ENCODE measurements at places on chromosomes 16 and 17.

DNA sequence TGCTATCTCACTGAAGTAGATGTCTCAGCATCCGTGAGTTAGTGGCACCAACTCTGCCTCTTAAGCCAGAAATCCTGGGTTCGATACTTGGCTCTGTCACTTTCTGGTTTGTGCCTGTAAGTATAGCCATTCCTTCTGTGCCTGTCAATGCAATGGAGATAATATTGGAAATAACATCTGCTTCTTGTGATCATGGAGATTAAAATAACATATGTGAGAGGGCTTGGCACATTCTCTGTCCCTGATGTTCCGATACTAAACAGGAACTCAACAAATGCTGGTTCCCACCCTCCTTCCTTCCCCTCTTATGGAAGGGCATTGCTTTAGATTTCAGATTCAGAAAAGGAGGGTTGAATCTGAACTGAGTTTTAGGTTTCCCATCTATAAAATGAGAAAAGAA lies 39.8 kb downstream of the TBX4 start:
- no peaks in the 10 kb centered on the region for H3K36me3 ChIP-seq
- peaks cover 2% of the 10 kb centered on the region for H3K4me1 ChIP-seq
- no peak overlapping the region for H3K27ac ChIP-seq
- H3K4me3 ChIP-seq: no peak overlapping the region
- no peak for DNase-seq
- peaks cover 27% of the 10 kb centered on the region for H3K27me3 ChIP-seq

DNA sequence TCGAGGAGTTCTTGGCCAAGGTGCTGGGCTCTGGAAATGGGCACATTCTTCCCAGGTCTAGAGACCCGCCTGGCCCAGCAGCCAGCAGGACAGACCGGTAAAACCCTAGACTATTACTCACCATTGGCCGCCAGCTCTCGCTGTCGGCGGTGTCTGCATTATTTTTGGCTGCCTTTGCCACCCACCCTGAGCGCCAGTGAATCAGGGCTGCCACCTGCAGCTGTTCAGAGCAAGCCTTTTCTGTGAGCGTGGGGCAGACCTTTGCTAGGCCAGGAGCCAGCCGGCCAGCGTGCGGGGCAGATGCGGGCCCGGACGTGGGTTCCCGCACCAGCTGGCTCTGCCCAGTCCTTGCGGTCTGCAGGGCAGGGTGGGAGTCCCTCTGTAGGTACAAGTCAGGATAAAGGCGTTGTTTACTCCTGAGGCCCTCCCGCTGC lies 15.8 kb upstream of the CLEC18A start:
- peaks cover 48% of the 10 kb centered on the region for H3K36me3 ChIP-seq
- H3K27ac ChIP-seq: no peak overlapping the region
- no peak for DNase-seq
- no peaks in the 10 kb centered on the region for H3K4me1 ChIP-seq

DNA sequence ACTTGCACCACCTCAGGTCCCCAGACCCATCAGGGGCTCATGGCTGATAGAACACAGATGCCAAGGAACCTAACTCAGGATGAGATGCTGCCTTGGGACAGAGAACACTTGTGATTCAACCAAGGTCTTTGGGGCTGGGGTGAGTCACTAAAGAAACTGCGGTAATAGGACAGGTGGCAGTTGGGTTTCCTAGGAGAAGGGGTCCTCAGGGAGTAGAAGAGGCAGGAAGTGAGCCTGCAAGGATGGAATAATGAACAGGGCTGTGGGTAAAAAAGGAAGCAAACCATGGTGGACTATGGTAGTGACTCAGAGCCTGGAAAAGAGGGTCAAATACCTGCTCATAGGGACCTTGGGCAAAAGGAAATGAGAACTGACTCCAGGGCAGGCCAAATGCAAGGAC lies 6.5 kb upstream of the PNPO start:
- peaks cover 14% of the 10 kb centered on the region for H3K36me3 ChIP-seq
- peak overlapping the region; percentile 75 for H3K27ac ChIP-seq
- no peak for DNase-seq
- H3K4me1 ChIP-seq: peaks cover 13% of the 10 kb centered on the region
- H3K4me3 ChIP-seq: no peak overlapping the region

- no peak overlapping the region for H3K27ac ChIP-seq
- H3K4me3 ChIP-seq: no peak overlapping the region
- H3K27me3 ChIP-seq: no peaks in the 10 kb centered on the region
Measured at GRCh38 chr16:30340621-30341020, 14.5 kb downstream of the CD2BP2 start.

GRCh38 chr17:60137731-60138130 lies 12.0 kb upstream of the CA4 start:
- H3K36me3 ChIP-seq: peaks cover 4% of the 10 kb centered on the region
- H3K4me1 ChIP-seq: peaks cover 67% of the 10 kb centered on the region
- no peak for DNase-seq
- no peak overlapping the region for H3K4me3 ChIP-seq

DNA sequence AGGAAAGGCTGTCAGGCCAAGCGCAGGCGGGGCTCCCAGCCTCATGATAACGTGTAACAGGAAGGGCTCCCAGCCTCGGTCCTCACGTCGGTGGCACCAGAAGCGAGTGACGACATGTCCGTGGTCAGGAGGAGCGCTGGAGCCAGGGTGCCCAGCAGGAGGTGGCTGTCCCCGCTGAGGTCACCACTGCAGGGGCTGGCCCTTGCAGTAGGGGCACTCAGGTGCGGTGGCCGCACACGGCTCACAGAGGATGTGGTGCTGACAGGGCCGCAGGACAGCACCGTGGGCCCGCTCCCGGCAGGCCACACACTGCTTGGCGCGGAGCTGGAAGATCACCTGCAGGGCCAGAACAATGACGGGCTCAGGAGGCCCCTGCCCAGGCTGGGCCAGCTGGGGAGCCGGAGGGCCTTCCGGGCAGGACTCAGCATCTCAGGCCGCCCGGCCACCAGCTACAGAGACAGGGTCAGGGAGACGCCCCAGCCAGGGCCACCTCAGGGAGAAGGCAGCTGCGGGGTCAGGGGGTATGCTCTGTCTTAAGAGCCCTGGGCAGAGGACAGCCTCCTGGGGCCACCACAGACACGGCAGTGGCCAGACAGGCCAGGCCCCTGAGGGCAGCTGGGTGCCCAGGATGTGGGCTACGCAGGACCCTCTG lies 14.5 kb downstream of the GNPTG start:
- peaks cover 13% of the 10 kb centered on the region for H3K4me1 ChIP-seq
- no peak overlapping the region for H3K4me3 ChIP-seq
- no peaks in the 10 kb centered on the region for H3K27me3 ChIP-seq
- DNase-seq: no peak

DNA sequence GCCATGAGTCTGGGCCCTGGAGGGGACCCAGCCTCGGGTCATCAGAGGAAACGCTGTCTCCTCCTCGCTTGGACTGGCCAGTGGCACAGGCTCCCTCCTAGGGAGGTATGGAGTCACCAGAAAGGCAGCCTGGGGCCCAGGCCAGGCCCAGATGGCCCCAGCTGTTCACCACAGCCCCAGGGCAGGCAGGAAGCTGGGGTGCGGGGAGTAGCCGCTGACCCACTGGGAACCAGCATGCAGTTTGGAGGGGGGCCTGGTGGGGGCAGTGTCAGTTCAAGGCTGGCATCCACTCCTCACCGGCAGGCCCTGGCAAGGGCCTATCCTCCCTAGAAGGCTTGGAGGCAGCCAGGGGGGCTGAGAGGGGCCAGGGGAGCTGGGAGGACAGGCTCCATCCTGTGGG lies 48.8 kb downstream of the SDK2 start:
- no peaks in the 10 kb centered on the region for H3K27me3 ChIP-seq
- no peak overlapping the region for H3K4me3 ChIP-seq
- H3K27ac ChIP-seq: peak overlapping the region; percentile 77
- H3K4me1 ChIP-seq: peaks cover 72% of the 10 kb centered on the region
- H3K36me3 ChIP-seq: no peaks in the 10 kb centered on the region

GRCh38 chr17:28597606-28598383 lies 1.0 kb downstream of the SPAG5 start:
- peaks cover 31% of the 10 kb centered on the region for H3K4me1 ChIP-seq
- H3K4me3 ChIP-seq: peak overlapping the region; percentile 91
- peak overlapping the region; percentile 95 for H3K27ac ChIP-seq
- DNase-seq: no peak
- no peaks in the 10 kb centered on the region for H3K27me3 ChIP-seq

GRCh38 chr17:5419356-5419958 lies at the start of gene NUP88:
Gene NUP88 (minus strand): TSS chr17:5419662. CDS start chr17:5419650, 12 bp downstream.
- peaks cover 32% of the 10 kb centered on the region for H3K4me1 ChIP-seq
- DNase-seq: peak; percentile 97
- peak within 1 kb of the TSS; percentile 98 for H3K27ac ChIP-seq
- H3K36me3 ChIP-seq: peaks cover 23% of the 10 kb centered on the region

GRCh38 chr17:32590974-32591373 lies 104.2 kb downstream of the CDK5R1 start:
- H3K4me3 ChIP-seq: no peak overlapping the region
- no peak overlapping the region for H3K27ac ChIP-seq
- peaks cover 2% of the 10 kb centered on the region for H3K36me3 ChIP-seq

- no peaks in the 10 kb centered on the region for H3K4me1 ChIP-seq
- no peak overlapping the region for H3K27ac ChIP-seq
- no peak overlapping the region for H3K4me3 ChIP-seq
- H3K27me3 ChIP-seq: peaks cover 26% of the 10 kb centered on the region
- H3K36me3 ChIP-seq: no peaks in the 10 kb centered on the region
Measured at GRCh38 chr16:86227801-86228200, 282.5 kb upstream of the FOXF1 start.

- no peaks in the 10 kb centered on the region for H3K36me3 ChIP-seq
- no peak overlapping the region for H3K27ac ChIP-seq
- no peaks in the 10 kb centered on the region for H3K4me1 ChIP-seq
- no peaks in the 10 kb centered on the region for H3K27me3 ChIP-seq
- DNase-seq: no peak
- H3K4me3 ChIP-seq: no peak overlapping the region
Measured at GRCh38 chr16:27786221-27786922, 236.4 kb downstream of the KATNIP start.

DNA sequence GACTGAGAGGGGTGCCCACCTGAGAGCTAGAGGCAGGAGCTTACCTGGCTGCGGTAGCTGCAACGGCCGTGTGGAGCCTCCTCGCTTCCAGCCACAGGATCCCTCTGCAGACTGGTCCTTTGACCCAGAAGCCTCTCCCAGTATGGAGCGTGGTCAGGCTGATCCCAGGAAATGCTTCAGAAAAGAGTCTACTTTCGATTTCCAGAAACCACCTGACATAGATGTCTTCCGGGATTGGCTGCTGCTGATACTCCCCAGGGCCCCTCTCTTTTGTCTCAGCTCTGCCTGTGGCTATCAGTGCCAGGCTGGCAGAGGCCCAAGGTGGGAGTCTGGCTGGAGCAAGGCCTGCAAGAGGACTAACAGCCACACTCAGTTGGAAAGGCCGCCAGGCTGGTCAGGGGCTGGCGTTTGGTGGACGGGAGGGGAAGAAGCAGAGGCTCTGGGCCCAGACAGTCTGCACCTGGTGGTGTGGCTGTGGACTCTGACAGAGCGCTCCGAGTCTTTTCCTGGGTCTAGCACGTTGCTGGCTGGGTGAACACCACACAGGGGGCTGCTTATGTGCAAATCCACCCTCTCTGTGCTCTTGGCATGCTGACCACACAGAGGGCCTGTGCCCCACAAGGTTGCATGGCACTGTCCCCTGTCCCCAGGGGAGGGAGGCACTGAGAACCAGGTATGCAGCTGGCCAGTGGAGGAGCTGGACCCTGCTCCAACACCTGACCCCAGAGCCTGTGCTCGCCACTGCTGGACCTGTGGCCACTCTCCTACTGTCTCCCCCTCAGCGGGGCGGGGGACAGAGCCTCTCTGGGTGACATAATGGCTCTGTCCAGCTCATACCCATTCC lies at the start of gene LGALS3BP:
Gene LGALS3BP (minus strand): TSS at position 144 of the 844 bp plus-strand sequence. CDS start 2,732 bp downstream, outside the sequence.
- H3K27me3 ChIP-seq: no peaks in the 10 kb centered on the region
- H3K36me3 ChIP-seq: no peaks in the 10 kb centered on the region
- DNase-seq: no peak

DNA sequence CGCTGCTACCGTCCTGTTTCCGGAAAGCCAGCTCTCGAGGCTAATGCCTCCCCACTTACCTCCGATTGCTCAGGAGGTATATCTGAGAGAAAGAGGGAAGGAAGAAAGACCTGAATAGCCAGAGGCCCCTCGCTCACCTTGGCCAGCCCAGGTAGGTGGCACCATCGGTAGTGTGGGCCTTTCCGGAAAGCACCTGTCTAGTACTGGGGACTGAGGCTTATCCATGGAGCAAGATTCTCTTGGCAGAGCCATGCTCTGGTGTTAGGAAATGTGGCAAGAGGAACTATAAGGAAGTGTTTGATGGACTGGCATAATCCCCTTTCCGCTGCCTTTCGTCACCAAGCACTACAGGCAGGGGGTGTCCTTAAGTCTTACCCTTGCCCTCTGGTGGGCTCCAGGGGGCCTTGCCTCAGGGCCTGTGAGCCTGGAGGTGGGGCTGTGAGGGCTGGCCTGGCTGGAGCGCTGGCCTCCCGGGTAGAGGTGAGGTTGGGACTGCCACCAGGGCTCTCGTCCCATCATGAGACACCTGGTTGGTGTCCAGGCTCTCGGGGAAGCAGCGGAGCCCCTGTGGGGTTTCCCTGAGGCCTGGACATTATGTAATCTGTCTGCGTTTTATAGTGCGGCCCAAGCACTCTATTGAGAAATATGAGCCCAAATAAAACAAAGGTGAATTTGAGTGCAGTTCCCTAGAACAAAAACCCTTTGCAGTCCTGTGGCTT lies 2.9 kb downstream of the CMIP start:
- H3K4me3 ChIP-seq: peak overlapping the region; percentile 92
- H3K27ac ChIP-seq: no peak overlapping the region
- H3K36me3 ChIP-seq: peaks cover 27% of the 10 kb centered on the region

DNA sequence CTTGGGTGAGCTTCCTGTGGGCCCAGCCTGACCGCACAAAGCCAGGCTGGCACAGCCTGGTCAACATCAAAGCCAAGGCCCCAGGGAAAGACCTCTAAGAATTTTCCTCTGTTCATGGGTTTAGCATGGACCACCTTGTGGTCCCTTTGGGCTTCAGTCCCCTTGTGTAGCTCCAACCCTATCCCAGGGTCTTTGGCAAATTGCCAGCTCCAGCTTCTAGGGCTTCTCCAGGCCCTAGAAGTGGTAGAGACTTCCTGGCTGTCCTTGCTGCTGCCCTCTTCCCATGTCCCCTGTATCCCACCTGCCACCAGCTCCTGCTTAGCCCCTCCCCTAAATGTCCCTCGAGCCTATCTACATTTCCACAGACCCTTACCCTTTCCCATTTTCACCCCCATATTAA lies 9.7 kb upstream of the ITGA3 start:
- H3K36me3 ChIP-seq: no peaks in the 10 kb centered on the region
- H3K4me3 ChIP-seq: no peak overlapping the region
- DNase-seq: no peak

DNA sequence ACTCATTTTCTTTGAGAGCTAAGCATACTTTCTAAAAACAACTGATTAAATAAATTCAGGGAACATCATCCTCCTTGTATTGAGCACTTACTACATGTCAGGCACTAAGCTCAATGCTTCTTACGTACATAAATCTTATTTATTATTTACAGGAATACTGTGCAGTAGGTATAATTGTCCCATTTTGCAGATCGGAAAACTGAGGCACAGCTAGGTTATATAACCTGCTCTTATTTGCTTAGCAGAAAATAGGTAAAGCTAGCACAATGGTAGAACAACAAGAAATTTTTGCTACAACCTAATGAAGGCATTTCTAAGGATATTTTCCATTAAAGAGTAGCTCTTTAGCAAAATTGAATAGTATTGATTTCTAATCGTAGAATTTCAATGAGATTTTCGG lies 168.7 kb upstream of the KCNJ16 start:
- DNase-seq: no peak
- no peaks in the 10 kb centered on the region for H3K36me3 ChIP-seq
- no peaks in the 10 kb centered on the region for H3K27me3 ChIP-seq
- no peak overlapping the region for H3K4me3 ChIP-seq
- no peak overlapping the region for H3K27ac ChIP-seq

All from stimulated activated naive B cell treated with anti-CD40 and anti-IgM and Interleukin-4, amounts not matched to agents 10 μg/mL and 1 μg/mL and 100 μg/mL, for 72 hours (primary cell).